ENCODE measurements at places on chromosomes 1 and 21.
A peak's percentile ranks its signal among the peaks of the same experiment; 100 is the strongest.

GRCh38 chr1:180951836-180952656 lies 39.3 kb downstream of the KIAA1614 start:
- DNase-seq = no peak

GRCh38 chr1:28766532-28767183 lies 29.9 kb downstream of the YTHDF2 start:
- no peak for DNase-seq

DNA sequence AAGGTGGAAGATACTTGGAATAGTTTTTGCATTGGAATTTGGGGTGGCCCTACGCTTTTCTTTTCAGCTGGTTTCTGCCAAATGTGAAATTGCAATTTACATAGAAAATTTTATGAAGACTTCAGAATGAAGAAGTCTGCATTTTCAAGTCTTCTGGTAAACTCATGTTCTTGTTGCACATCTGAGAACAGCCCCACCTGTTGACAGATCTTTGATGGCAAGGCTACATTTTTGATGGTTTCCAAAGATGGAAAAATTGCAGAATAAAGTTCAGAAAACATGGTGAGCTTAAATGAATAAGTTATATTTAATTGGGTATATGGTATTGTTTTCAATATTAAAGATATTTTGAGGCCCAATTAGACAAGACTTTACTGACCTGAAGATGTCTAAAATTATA lies 25.4 kb downstream of the OLFM3 start:
- no peak for DNase-seq

GRCh38 chr1:86114236-86114635 lies 42.3 kb downstream of the COL24A1 start:
- DNase-seq = no peak

DNA sequence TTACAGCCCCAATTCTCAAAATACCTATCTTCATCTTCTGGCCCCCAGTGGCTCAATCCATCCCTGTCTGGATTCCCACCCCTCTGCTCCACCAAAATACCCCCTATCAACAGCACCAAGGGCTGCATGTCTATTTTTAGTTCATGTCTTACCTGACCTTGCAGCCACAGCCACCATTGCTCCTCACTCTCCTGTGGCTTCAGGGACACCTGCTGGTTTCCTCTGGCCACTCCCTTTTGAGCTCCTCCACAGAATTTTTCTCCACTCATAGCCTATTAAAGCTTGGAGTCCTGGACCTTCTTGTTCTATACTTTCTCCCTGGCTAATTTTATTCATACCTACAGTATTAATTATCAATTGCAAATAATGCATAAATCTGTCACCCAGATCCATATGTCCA lies 125.3 kb upstream of the NGF start:
- DNase-seq = no peak

DNA sequence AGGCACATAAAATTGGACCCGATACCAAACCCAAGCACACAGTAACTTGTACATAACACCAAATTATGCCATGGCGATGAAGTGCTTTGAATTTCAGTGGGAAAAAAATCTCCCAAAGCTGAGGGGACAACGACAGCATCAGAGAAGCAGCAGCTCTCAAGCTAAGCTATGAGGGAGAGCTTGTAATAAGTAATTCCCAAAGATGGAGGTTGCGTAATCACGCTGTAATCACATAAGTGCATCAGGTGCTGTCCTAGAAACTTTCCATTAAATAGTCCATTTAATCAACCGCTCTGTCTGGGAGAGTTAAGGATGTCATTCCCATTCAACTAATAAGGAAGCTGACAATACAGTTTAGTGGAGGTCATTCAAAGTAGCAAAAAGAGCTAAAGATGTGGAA lies 37.6 kb upstream of the KRTAP19-8 start:
- DNase-seq = no peak

GRCh38 chr1:79595931-79596330 lies 589.4 kb upstream of the ADGRL4 start:
- DNase-seq = no peak

DNA sequence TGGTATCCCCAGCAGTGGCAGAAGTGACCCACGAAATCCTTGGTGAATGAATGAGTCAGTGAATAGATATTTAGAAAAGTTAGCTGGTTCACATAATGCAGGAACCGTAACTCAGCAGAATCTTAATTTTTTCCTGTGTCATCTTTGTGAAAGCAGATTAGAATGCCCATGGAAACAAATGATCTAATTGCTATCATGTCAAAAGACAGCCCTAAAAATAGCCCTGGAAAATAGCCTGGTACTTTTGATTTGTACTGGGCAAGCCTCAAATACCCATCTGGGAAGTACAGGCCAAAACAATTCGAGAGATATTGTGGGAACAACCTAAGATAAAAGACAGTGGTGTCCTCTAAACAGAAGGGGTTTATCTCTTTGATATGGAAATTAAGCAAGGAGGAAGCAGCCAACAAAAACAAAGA lies 21.1 kb downstream of the FYB2 start:
- no peak for DNase-seq

- DNase-seq = no peak
Measured at GRCh38 chr1:203177470-203178039, 1.9 kb upstream of the MYBPH start.

GRCh38 chr1:89965193-89965768 lies 29.6 kb upstream of the ZNF326 start:
- DNase-seq = no peak

- DNase-seq = no peak
Measured at GRCh38 chr1:60149251-60149650, 75.7 kb upstream of the C1orf87 start.

DNA sequence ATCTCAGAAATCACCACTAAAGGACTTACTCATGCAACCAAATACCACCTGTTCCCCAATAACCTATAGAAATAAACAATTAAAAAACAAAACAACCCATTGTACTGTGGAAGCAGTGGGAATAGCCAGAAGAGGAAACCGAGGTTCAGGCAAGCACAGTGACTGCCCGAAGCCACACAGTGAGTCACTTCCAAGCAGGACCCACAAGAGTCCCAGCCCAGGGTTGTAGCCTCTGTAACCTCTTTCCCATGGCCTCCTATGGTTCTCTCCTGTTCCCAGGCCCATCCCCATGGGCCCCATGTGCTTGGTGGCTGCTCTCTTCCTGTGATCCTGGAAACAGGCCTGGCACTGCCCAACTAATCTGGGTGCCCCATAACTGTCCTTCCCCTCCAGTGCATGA lies 29.0 kb upstream of the HTR1D start:
- no peak for DNase-seq

DNA sequence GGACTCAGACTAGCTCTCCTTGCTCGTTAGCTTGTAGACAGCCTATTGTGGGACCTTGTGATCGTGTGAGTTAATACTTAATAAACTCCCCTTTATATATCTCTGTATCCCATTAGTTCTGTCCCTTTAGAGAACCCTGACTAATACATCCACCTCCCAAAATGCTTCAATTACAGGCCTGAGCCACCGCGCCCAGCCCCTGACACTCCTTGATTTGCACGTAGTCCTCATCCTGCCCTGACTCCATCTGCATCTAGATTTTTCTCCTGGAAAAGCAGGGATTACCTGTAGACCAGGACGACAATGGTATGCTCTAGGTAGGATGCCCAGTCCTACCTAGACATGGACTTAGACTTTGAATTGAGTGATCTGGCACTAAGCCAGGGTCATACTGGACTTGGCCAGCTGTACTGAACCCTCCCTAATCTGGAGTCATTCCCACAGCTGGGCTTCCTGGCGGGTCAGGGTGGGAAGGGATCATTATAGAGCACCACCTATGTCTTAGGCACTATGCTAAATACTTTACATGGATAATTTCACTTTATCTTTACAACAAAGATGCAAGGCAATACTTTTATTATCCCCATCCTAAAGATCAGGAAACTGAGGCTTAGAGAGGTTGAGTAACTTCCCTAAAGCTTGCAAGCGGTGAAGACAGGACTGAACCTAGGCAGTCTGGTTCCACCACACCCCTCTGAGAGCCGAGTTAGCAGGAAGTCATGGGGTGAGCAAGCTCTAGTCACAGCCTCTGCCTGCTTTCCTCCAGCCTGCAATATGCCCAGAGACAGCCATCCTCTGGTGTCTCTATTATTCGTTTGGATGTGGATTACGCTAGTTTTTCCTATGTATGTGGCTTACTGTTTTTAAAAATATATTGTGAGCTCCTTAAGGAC lies 89.4 kb downstream of the DTL start:
- peak; percentile 93 for DNase-seq

GRCh38 chr1:230347896-230348295 lies 78.2 kb downstream of the PGBD5 start:
- DNase-seq = no peak

DNA sequence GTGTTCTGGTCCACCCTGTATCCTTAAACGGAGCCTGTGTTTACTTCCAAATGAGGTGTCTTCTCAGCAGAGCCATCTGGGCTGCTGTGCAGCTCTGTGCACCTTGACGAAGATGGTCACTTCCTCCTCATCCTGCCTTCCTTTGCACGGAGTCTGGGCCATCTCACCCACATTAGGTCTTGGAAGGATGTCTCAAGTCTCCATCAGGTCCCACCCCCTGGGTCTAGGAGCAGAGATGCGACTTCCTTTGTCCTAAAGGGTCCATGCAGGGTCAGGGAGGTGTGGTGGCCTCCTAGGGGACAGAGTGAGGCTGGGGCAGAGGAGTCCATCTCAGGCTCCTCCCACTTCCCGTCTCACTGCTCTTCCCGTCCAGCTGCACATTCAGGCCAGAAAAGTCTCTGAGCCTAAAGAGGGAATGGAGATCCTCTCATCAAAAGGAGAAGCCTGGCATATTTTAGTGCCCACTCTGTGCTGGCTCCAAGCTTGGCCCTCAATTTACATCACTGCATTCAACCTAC lies 209.2 kb downstream of the MATN1 start:
- no peak for DNase-seq

DNA sequence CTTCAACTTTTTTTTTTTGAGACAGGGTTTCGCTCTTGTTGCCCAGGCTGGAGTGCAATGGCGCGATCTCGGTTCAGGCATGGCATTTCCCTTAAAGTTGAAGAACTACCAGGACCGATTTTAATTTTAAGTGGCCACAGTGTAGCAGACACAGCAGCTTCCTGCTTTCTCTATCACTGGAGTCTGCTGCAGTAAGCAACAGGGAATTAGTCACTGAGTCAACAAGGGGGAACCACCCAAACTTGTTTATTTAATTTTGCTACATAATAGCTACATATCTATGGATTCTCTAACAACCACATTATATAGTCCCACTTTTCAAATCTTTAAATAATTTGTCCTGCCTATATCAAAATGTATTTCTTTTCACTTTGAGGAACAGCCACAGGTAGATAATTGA lies 12.5 kb upstream of the TNNI3K start:
- no peak for DNase-seq

DNA sequence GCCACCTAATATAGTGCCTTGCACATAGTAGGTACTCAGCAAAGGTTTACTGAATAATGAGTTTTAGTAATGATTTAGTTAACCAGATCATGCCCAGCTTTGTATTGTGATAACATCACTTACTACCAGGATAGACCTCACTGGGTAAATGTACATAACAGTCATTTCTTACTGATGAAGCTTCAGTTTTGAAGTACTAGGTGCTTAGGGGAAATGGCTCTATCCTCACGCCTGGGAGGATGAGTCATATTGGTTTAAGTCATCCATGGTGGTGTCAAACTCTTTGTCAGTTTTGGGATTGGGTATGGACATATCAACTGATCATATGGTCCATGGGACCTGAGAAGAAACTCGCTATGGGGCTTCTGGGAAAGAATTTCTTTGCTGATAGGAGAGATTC lies 90.6 kb upstream of the USP24 start:
- DNase-seq = no peak

GRCh38 chr1:227562933-227563323 lies 428 bp upstream of the ZNF678 start:
- no peak for DNase-seq

DNA sequence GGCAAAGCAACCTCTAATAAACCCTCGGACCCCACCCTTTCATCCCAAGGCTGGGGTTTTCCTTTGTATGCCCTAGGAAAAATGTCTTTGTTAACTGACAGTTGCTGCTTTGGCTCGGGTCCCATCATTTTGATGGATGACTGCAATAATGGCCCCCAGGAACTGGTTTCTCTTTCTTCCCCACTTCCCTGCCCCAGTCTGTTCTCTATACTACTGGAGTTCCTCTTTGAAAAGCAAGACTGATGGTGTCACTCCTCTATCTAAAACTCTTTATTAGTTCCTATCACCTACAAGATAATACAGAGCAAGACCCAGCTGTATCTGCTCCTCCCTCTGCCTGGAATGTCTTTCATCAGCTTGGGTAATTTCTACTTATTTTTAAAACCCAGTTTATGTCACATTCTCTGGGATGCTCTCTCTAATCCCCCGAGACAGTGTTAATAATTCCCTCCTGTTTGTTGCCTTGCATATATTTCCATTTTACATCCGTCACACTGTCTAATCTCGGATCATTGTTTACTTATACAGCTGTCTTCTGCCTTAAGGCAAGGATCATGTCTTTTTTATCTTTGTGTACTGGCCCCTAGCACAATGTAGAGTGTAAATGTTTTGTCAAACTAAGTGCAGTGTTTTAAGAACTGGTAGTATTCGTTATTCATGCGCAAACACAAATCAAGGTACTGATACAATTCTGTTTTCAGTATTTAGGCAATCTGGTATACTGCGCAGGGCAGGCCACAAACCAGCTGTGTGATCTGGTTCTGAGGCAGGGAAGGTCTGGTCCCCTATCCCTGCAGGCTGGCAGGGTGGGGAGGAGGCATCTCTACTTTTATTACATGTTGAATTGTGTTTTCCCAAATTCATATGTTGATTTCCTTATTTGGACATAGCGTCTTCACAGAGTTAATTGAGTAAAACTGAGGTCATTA lies 16.1 kb downstream of the SLAMF1 start:
- peak; percentile 18 for DNase-seq

- no peak for DNase-seq
Measured at GRCh38 chr21:45187646-45188045, 100.0 kb downstream of the POFUT2 start.

DNA sequence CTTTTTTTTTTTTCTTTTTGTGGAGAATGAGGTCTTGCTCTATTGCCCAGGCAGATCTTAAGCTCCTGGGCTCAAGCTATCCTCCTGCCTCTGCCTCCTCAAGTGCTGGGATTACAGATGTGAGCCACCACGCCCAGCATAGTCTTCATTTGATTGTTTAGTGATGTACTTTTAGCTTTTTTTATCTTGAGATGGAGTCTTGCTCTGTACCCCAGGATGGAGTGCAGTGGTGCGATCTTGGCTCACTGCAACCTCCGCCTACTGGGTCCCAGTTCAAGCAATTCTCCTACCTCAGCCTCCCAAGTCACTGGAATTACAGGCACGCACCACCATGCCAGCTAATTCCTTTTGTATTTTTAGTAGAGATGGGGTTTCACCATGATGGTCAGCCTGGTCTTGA lies 24.0 kb upstream of the LRRC3 start:
- no peak for DNase-seq

- DNase-seq = no peak
Measured at GRCh38 chr1:224719716-224720115, 103.6 kb downstream of the CNIH3 start.

- no peak for DNase-seq
Measured at GRCh38 chr1:41860214-41860613, 58.5 kb downstream of the HIVEP3 start.

- no peak for DNase-seq
Measured at GRCh38 chr1:202623075-202623474, 87.2 kb downstream of the SYT2 start.
